Dorsolateral prefrontal cortex (tissue), 122 donors: ENCODE measurements at places on chromosomes 1 and 21.
A peak's percentile ranks its signal among the peaks of the same experiment; 100 is the strongest.

- DNase-seq, result no peak
These were observed 156.2 kb downstream of the AKT3 start for GRCh38 chr1:243693800-243694199.

DNA sequence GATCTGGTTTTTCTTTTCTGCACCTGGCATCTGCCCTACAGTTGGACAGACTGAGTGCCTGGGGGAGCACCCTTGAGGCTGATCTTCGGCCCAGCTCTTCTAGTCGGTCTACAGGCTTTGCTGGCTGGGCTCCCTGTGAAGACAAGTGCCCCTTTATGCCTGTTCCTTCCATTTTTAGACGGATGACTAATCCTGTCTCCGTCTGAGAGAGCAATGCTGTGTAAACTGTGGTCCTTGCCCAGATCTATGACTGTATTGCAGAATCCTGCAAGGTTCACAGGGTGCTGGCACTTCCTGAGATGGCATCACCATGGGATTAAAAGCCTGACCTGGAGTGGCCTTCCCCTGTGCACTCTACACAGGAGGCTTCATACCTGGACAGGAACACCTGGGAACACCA lies 47.6 kb upstream of the SAMD13 start:
- DNase-seq, result peak; percentile 79

DNA sequence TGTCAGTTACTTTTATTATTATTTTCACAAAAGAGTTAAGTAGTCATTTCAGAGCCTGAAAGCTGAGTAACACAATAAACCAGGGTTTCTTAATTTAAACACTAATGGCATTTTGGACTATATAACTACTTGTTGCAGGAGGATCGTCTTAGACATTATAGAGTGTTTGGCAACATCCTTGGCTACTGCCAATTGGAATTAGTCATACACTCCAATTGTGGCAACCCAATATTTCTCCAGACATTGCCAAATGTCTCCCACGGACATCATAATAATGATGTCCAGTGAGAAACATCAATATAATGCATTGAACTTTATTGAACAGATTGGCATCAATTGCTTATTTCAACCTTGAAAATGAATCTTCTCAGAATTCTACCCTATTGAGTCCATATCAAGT lies 441.9 kb upstream of the ADGRL4 start:
- DNase-seq, result no peak

GRCh38 chr1:226482975-226483700 lies 65.4 kb upstream of the STUM start:
- no peak for DNase-seq

DNA sequence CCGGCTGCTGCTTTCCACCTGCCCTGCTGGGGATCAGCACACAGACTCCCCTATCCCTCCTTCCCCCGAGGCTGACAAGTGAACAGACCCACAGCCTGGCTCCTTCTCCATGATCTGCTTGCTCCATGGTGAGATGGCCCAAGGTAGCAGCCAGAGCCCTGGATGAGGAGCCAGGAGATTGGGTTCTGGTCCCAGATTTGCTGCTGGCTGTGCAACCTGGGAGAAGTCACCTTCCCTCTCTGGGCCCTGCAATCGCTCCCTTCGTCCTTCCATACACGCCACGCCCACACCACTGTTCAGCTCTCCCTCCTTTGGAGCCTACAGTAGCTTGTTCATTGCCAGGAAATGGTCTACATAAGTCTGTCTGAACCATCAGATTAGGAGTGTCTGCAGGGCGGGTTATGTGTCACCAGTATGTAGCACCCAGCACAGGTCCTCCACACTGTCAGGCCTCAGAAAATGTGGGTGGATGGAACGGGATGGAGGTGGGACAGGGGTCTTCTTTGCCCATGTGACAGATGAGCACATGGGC lies 9.2 kb upstream of the EPHA8 start:
- no peak for DNase-seq

DNA sequence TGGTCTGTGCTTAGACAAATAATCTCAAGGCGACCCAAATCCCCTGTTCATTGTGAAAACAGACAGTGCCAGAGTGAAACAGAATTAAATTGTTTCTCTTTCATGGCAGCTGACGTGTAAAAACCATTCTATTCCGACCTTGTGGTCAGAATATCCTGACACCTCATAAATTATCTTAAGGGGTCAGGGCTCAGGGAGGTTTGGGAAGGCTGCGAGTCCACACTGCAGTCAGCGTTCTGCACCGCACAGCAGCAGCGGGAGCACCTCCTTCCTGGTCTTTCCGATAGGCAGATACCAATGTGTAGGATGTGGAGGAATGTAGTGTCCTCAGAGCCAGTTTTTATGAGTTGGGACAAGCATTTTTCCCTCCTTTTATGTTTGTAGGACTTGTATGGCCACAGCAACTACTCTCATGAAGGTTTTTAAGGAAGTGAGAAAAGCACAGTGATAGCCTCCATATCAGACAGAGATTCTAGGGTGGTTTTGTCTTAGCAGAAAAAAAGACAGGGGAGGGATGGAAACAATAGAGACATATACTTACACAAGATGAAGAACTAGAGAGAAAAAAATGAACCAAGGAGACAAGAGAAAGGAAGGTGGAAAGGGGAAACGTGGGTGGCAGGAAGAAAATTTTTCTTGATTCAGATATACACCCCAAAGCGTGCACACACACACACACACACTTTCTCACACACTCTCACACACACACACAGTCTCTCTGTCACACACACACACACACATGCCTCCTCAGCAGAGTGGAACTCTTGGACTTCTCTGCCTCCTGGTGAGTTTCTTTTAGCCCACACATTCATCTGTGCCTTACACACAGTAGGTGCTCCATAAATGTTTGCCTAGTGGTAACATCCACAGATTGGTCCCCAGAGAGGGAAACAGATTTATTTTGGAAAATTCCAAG lies 68.6 kb downstream of the NTMT2 start:
- DNase-seq, result no peak

DNA sequence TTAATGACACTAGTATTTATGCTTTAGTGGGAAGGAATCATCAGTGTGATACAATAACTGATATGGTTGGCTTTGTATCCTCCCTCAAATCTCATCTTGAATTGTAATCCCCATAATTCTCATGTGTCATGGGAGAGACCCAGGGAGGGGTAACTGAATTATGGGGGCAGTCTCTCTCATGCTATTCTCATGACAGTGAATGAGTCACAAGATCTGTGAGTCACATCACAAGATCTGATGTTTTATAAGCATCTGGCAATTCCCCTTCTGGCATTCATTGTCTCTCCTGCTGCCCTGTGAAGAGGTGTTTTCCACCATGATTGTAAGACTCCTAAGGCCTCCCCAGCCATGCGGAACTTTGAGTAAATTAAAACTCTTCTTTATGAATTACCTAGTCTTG lies 1760.3 kb downstream of the NCAM2 start:
- no peak for DNase-seq

DNA sequence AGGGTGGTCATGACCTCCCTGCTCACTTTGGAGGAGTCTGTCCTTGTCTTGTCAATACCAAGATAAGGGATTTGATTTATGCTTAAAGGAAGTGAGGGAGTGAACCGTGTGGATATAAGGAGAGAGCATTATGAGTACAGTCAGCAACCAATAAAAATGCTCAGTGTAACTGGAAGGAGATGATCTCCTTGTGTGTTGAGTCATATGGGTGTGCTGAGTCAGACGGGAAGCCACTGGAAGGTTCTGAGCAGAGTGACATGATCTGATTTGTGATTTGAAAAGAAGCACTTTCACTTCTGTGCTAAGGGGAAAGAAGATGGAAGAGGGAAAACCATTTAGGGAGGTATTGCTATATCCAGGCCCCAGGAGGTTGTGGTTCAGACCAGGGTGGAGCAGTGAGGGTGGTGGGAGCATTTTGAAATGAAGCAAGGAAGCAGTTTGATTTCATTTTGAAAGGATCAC lies 2.5 kb upstream of the BCL10 start:
- peak; percentile 58 for DNase-seq

GRCh38 chr1:75954586-75954985 lies 22.4 kb upstream of the ASB17 start:
- no peak for DNase-seq

DNA sequence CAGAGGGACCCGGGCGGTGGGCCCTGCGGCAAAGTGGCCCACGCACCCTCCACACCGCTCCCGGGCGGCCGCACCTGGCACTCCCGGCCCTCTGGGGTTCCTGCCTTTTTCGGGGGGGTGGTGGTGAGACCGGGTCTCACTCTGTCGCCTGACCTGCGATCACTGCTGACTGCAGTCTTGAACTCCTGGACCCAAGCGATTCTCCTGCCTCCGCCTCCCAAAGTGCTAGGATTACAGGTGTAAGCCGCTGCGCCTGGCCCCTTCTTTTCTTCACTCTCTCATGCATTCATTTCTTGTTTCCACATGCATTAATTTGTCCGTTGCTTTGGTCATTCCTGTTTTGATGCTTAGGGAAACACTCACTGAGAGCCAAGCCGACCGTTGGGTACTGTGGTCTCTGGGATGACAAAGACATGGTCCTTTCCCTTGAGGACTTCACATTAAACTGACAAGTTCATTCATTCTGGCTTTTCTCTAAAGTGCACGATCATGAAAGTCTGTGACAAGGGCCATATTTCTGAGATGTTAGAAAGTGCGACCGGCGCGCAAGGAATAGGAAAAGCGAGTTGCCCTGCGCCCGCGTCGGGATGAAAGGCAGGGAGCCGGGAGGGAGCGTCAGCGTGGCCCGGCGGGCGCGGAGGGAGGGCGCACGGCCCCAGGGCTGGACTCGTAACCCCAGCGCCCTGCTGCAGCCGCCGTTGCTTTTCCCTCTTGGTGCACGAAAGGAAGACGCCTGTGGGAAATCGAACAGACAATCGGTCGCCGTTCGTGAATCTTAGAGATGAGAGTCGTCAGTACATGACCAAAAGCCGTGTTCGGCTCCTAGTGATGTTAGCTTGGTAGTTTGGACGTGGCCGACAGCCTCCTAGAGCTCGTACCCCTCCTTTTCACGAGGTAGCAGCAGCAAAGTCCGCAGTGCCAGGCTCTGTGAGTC lies 1.0 kb upstream of the MCOLN2 start:
- no peak for DNase-seq

DNA sequence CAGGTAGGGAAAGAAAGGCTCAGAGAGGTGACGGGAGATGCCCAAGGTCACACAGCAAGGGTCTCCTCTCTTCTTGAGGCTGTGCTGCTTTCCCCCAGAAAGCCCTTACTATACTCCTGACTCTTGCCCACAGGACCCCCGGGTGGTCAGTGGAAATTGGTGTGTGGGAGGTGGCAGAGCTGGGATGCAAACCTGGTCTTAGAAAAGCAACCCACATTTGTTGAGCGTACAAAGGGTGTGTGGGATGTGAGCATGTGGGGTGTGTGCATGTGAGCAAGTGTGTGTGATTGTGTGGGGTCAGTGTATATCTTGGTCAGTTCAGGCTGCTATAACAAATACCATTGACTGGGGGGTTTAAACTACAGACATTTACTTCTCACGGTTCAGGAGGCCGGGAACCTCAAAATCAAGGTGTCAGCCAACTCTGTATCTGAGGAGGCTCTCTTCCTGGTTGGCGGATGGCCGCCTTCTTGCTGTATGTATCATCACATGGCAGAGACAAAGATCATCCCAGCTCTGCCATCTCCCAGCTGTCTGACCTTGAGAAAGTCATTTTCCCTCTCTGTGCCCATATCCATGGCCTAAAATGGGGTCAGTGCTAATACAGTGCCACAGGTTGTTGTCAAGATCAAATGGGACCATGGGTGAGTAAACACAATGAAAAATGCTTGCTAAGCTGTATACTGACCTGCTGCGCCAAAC lies 268.5 kb downstream of the PTPRU start:
- no peak for DNase-seq

DNA sequence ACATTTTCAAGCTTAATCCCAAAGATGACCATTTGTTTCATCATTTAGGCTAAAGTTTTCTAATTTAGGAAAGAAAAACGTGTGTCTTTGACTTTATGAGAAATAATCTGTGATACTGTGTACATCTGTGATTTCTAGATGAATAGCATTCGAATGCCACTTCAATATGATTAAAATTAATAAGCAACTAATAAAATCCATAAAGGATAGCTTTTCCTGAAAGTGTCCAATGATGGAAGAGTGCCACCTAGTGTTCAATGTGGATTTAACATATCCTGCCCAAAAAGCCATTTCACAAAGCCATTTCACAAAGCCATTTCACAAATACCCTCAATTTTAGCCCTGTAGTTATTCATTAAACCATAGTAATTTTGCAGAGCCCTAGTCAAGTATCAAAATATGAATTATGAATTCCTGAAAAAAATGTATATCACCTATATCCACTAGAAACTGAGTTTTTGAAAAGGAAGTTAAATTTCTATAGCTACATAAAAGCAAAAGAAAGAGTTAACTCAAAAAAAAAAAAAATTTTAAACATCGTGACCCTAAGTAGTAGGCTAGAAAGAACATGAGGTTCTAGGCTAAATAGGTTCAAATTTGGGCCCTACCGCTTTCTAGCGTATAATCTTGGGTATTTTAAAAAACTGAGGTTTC lies 19.1 kb downstream of the NME7 start:
- no peak for DNase-seq
